Cardiac fibroblast (primary cell): ENCODE measurements at places on chromosomes 16 and 17.
A peak's percentile ranks its signal among the peaks of the same experiment; 100 is the strongest.

DNA sequence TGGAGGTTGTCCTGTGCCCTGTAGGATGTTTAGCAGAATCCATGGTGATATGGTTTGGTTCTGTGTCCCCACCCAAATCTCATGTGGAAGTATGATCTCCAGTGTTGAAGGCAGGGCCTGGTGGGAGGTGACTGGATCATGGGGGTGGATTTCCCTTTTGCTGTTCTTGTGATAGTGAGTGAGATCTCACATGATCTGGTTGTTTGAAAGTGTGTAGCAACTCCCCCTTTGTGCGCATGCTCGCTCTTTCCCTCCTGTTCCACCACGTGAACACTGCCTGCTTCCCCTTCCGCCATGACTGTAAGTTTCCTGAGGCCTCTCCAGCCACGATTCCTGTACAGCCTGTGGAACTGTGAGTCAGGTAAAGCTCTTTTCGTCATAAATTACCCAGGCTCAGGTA, 61.9 kb downstream of the ARHGAP17 start:
- no peak for DNase-seq

GRCh38 chr17:630801-631200, 83.8 kb downstream of the VPS53 start:
- DNase-seq: no peak

DNA sequence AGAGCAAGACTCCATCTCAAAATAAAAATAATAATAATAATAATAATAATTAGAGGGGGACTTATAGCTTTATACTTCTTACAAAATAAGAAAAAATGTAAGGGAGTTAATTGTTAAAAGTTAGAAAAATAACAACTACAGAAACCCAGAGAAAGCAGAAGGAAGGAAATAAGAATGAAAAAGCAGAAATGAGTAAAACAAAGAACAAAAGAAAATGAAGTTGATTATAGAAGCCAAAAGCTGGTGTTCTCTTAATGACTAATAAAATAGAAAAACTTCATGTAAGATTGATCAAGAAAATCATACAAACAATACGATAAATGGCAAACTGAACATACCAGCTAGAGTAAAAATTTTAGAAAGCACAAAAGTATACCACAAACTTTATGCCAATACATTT, 6.8 kb upstream of the NSMCE1 start:
- no peak for DNase-seq

GRCh38 chr16:4494746-4495490, 18.7 kb downstream of the HMOX2 start:
- peak; percentile 85 for DNase-seq

DNA sequence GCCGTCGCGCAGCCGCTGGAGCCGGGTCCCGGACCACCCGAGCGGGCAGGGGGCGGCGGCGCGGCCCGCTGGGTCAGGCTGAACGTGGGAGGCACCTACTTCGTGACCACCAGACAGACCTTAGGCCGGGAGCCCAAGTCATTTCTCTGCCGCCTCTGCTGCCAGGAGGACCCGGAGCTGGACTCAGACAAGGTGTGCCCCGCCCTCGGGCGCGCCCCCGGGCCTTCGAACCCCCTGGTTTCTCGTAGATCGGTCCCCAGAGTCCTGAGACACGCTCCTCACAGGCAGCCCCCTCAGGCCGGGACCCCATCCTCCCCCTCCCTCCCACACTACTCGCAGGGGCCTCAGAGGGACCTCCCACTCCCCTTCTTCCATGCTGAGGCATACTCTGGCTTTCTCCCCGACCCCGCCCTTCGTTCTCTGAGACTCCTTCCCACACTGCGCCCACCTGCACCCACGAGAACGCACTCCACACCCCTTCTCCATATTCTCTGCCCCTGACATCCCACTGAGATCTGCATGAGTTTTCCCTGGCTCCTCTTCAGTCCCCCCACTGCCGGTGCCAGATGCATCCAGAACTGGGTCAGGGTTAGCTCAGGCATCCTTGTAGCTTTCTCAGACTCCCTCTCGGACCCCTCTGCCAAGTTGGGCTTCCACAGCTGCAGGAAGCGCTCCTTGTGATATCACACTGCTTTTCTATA, 523 bp downstream of the KCTD2 start:
- peak; percentile 16 for DNase-seq

DNA sequence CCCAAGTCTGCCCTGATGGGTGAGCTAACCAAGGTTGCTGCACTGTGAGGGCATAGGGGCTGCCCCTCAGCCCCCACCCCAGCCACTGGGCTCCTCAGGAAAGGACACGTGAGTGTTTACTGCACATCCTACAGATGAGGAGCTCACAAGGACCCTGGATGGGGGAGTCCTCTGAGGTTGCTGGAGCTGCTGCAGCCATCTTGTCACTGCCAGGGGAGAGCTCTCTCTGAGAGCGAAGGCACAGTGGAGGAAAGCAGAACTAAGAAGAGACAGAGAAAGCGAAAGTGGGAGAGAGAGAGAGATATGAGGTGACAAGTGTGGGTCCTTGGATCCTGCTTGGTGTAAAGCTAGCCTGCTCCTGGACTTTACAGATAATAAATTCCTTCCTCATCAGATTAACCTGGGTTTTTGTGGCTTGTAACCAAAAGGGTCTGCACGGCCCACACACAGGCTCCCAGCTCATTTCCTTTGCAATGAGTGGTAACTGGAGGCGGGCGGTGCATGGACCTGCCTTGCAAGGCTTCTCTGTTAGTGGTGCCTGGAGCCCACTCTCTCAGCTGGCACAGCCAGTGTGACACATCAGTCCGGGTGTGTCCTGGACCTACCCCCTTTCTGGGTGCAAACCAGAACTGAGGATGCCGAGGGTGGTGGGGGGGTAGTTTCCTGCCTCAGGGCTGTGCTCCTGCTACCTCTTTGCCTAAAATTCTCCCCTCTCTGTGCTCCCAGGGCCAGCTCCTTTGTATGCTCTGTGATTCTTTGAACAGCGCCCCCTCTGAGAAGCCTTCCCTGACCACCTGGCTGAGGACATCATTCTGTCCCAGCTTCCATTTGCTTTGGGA, 14.2 kb downstream of the SNX20 start:
- no peak for DNase-seq

DNA sequence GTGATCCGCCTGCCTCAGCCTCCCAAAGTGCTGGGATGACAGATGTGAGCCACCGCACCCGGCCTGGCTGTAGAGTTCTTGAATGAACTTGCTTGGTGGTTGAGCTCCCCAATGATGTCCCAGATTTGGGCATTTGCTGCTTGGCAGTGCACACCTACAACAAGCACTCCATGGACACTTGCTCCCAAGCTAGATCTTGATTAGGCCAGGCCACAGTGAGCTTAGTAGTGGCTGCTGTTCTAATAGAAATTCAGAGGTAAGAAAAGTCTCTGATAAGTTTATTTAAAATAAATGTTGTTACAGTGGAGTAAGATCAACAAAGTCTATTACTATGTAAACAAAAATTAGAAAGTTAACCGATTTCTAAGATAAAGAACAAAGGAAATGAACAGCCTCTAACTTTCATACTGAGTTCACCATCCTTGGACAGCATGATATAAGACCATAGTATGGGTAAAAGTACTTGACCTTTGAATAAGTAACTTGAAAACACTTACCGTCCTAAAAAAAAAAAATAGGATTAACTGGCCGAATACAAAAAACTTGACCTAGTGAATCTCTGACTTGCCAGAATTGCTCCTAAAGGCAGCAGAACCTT, 951 bp downstream of the TMED6 start:
- no peak for DNase-seq

GRCh38 chr17:34842235-34842634, 119.0 kb downstream of the CCT6B start:
- no peak for DNase-seq

DNA sequence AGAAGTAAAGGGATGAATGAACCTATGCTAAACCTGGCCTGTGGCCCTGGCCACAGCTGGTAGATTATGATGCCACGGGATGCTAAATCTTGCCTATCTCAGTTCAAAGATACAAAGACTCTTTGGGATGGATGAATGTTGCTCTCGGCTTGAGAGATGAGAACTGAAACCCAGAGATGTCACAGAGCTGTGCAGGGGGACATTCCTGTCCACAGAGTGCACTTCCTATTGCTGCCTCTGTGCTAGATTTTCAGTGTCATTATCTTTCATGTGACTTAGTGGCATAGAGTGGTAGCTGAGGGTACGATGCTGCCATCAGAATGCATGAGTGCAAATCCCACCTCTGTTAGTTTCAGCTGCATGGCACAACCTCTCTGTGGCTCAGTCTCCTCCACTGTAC, 2.3 kb upstream of the MT1M start:
- DNase-seq: no peak

- DNase-seq: peak; percentile 93
These were observed 17.3 kb downstream of the SOCS3 start for GRCh38 chr17:78342449-78343186.

- no peak for DNase-seq
These were observed 140.6 kb downstream of the IRF8 start for GRCh38 chr16:86039606-86040005.

- DNase-seq: peak; percentile 54
These were observed 2.3 kb upstream of the NT5M start for GRCh38 chr17:17300624-17301568.

GRCh38 chr16:28823873-28824716, 1.3 kb downstream of the ATXN2L start:
- peak; percentile 99 for DNase-seq

- DNase-seq: peak; percentile 92
These were observed 13.9 kb upstream of the LPCAT2 start for GRCh38 chr16:55494994-55495421.

GRCh38 chr17:13792314-13792713, 190.6 kb upstream of the HS3ST3A1 start:
- peak; percentile 32 for DNase-seq

DNA sequence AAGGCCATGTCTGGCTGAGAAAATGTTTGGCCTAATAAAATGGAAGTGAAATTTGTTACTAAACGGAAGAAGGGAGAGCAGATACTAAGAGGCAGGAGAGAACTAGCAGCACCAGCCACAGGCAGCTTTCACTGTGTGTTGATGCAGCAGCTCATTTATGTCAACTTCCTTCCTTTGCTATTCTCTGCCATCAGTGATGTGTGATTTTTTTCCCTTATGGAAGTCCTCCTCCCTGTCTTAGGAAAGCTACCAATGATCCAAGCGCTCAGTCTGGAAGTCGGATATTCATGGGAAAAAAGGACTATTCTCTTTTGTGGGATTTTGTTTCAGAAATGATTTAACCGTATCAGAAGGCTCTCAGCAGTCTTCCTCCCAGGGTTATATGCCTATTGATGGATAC, 1629.2 kb downstream of the CDH8 start:
- no peak for DNase-seq

DNA sequence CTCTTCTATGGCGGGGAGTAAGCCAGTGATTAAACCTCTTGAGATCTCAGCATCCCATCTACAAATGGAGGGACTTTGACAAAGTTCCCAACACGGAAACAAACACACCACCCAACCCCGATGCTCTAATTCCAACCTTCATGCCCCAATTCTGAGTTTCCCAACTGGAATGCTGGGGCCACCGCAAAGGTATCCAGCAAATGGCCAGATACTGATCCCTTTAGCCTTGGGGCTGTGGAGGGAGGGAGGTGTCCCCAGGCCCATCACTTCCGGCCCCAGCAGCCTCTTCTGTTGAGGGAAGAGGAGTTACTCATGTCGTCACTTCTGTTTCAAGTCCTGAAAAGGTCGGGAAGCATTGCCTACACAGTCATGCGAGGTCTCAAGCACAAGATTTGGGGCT, 154.8 kb upstream of the RPH3AL start:
- DNase-seq: no peak

DNA sequence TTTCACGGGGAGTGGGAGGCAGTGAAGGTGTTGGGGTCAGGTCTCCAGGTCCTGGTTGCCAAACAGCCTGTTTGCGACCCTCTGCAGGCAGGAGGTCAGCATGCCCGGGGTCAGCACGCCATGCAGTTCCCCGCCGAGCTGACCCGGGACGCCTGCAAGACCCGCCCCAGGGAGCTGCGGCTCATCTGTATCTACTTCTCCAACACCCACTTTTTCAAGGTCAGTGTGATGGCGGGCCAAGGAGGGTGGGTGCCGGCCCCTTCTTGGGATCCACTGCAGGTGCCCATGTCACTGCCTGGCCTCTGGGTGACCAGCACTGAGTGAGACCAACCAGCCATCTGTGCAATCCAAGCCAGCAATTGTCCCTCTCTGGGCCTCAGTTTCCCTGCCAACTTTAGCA, 21.3 kb downstream of the ADGRG5 start:
- no peak for DNase-seq

DNA sequence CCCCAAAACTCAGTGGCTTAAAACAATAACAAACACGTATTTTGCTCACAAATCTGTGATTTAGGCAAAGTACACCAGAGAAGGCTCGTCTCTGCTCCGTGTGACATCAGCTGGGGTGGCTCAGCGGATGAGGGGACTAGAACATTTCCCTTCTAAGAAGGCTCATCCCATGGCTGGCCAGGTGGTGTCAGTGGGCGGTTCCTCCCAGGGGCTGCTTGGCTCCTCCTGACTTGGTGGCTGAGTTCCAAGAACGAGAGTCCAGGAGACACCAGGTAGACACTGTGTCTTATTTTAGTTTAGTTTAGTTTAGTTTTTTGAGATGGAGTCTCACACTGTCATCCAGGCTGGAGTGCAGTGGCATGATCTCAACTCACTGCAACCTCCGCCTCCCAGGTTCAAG, 5.6 kb upstream of the CHMP6 start:
- DNase-seq: no peak

DNA sequence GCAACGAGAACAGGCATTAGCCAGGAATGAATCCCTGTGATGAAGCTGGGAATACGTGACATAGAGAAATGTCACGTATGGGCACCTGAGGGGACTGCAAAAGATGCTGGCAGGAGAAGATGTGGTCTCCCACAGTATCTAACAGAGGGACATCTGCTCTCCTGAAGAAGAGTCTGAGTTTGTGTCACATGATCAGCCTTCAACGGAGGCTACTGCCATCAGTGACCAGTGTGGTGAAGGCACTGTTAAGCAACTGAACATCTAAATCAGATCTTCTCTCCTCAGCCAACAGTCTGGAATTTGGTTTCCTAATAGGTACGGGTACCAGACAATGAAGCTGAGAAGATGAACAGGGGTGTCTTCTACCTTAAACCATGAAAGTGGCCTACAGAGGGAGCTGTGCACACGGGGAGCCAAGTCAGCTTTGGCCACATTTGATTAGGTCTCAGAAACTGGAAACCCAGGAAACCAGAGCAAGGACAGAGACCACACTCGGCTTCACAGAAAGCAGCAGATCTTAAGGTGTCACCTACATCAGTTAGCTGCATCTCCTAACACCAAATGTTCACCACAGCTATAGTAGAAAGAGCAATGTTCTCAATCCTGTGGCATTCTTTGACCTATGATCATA, 41.8 kb downstream of the BRD7 start:
- DNase-seq: peak; percentile 56

- no peak for DNase-seq
These were observed 46.7 kb downstream of the MYOCD start for GRCh38 chr17:12712415-12712814.
